ENCODE measurements at places on chromosomes 13 and 19.

- DNase-seq, result no peak
Measured at GRCh38 chr13:100039740-100040139, 49.2 kb upstream of the PCCA start.

DNA sequence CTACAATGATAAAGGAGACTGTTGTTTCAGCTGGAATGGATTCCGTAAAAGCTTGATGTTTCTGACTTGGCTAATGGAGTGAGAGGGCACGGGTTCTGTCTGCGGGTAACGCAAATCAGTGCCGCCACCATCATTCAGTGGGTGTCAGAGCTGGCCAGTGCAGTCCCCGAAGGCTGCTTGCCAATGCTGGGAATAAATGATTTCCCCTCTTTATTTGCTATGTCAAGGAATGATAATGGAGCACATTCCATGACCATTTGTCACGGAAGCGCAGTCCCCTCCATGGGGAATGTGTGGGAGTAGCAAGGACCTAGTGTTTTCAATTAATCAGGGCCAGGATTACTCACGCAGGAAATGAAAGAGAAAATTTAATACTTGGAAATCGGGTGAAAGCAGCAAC is 899.3 kb downstream of the UQCRFS1 start:
- DNase-seq, result no peak

DNA sequence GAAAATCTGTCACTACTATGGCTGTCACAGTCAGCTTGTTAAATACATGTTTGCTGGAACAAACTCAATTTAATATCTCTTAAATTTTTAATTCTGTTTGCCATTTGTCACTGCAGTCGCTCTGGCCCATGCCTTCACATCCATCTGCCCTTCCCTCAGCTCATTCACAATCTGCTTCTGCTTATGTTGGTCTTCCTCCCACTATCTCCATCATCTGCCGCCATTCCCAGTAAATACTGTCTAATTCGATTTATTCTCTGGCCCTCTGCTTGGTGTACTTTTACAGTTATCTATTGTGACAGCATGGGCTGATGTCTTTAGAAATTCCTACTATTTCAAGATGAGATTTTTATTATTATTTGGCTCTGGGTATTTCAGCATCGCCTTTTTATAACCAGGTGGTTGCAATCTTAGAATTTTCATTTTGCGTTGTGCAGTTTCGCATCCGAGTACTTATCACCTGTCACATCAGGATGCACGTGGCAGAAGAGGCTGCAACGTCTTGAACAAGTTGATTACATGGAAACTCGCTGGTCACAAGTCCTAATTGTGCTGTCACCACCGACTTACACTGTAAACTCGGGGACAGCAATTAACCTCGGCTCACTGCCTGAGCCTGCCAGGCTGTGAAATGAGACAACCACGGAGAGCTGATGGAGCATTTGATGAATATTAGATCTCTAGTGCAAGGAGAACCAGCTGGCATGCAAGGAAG is 158.4 kb downstream of the MYO16 start:
- no peak for DNase-seq

DNA sequence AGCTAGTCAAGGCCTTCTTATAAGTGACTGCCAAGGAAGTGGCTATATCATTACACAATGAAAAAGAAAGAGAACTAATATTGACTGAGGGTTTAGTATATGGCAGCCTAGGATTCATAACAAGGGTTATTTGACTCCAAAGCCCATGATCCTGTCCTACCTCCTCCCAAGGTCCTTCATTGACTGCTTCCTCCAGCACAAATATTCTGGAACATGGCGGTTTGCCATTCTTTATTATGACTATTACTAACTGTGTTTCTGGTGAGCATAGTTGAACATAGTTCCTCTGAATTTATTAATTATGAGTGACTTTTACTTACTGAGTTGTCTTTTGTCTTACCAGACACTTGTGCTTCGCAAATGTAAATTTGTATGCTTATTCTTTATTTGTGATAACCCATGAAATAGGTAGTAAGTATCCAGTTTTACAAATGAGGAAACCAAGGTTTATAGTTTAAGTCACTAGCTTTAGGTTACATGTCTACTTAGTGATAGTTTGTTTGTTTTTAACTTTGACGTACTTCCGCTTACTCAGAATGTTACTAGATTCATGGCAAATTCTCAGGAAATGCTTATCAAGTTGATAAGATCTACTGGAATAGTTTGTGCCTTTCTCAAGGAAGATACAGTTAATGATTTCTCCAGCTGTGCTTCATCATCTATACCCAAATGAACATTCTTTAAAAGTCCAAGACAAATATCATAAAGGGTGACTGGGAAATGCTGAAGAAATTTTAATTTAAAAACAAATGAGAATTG is 15.5 kb upstream of the DCLK1 start:
- DNase-seq, result no peak

DNA sequence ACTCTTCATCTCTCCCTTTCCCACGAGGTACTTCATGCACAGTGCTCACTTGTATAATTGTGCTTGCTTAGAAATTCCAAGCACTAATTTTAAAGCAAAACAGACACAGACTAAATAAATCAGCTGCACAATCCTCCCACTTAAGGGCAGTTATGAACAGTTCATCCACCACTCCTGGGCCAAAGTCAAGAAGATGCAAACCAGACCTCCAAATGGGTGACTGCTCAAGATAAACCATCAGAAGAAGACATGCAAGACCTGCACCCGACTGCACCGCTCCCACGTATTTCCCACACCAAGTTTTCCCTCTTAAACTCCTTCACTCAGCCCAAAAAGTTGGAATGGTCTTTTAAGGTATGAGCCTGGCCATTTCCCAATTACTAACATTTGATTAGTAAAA is 19.9 kb downstream of the ZNF235 start:
- no peak for DNase-seq

DNA sequence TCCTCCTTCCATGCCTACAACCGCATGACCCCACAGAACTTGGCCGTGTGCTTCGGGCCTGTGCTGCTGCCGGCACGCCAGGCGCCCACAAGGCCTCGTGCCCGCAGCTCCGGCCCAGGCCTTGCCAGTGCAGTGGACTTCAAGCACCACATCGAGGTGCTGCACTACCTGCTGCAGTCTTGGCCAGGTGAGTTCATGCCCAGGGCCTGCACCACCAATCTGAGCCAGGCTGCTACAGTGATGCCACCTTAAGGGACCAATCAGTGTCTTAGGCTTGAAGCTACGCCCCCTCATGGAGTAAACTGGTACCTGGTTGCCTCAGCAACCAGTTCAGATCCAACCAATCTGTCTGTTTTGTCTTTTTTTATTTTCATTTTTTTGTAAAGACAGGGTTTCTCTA is 5.2 kb downstream of the SYDE1 start:
- no peak for DNase-seq

DNA sequence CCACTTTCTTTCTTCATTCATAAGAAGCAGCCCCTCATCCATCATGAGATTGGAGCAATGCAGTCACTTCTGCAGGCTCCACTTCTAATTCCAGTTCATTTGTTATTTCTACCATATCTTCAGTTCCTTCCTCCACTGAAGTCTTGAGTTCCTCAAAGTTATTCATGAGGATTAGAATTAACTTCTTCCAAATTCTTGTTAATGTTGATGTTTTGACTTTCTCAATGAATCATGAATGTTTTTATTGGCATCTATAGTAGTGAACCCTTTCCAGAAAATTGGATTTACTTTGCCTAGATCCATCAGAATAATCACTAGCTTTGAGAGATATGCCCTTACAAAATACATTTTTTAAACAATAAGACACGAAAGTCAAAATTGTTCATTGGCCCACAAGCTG is 2567.7 kb upstream of the PCDH20 start:
- DNase-seq, result no peak

- no peak for DNase-seq
Measured at GRCh38 chr13:110316196-110316595, 9.1 kb downstream of the COL4A2 start.

- DNase-seq, result peak; percentile 10
Measured at GRCh38 chr19:37817180-37817981, 38.0 kb upstream of the ZNF573 start.

DNA sequence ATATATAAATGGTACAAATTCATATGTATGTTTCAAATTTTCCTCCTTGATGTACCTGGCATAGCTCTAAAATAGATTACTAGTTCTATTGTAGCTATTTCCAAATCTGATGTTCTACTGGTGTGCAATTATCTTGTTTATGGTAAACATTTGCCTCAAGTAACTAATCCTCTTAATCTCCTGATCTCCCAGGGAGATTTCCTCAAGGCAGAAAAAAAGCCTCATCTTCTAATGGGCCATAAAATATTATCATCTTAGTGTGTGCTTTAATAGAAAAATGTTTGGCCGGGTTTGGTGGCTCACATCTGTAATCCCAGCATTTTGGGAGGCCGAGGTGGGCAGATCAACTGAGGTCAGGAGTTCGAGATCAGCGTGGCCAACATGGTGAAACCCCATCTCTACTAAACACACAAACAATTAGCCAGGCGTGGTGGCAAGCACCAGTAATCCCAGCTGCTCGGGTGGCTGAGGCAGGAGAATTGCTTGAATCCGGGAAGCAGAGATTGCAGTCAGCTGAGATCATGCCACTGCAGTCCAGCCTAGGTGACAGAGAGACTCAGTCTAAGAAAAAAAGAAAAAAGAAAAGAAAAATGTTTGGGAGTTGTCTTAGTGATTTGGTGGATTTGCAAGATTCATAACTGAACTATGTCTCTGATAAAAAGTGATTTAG is 498.9 kb upstream of the SLITRK5 start:
- no peak for DNase-seq

GRCh38 chr13:113170511-113170910 is 12.1 kb downstream of the PROZ start:
- no peak for DNase-seq

GRCh38 chr13:112952759-112953551 is 16.1 kb upstream of the MCF2L start:
- no peak for DNase-seq

DNA sequence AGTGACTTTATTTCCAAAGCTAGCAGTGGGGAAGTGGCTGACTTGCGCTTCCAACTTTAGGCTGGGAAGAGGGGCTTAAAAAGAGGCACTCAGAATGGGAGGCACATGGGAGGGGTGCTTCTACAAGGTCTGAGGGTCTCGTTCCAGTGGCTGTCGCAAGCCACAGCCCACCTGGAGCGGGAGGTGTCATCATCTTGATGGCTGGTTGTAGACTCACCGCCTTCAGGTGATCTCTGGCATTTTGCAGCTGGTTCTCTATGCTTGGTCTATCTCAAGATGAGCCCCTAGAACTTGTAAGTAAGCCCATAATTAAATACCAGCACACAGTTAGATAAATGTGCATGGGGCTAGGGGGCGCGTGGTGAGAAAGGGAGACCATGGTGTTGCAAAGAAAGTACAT is 9.2 kb downstream of the TEX29 start:
- DNase-seq, result no peak

- no peak for DNase-seq
Measured at GRCh38 chr13:63414247-63414646, 1998.6 kb upstream of the PCDH20 start.

DNA sequence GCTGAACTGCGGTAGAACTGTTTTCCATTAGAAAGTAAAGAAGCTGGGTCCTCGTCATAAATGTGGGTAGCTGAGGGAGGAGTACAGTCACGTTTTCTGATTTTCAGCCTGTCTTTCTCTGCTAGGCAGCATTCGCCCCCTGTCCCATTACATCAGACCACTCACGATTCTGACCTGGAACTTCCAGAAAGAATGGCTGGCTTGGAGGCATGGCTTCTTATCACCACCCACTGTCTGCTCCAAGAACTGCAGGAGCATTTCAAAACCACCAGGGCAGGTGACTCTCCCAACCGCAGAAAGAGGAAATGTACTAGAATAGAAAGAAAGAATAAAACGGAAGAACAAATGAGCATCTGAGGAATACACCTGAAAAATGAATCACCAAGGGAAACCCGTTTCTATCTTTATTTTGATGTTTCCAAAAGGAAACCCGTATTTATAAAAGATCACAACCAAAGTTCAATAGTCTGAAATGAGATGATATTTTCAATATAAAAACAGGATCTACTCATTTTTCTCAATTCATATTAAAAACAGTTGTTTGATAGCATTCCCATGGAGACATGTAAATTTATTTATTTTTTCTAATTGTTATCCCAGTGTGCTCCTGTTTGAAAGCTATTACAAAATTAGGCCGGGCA is 22.1 kb upstream of the POMP start:
- DNase-seq, result no peak

DNA sequence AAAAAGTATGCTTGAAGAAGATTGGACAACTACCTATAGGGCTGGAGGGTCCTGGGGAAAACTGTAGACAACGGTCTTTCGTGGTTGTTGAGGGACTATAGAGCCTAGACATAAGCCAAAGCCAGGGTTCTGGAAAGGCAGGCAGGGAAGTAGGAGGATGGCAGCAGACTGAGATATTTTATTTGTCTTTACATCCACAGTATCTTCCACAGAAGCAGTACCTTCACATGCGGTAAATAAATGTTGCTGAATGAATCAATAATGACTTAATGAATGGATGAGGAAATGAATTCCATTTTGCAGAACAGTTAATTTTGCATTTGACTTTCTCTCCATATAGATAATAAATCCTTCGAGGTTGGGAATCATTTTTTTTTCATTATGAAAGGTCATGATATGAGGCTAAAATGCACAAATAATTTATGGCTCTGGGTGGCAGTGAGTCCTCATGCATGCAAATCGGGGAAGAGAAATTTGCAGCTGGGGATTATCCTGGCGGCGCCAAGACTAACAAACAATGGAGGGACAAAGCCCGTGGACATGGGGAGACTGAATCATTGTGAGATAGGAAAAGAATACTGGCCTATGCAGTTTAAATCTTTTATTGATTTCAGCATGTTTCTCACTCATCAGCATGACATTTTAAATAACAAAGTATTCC is 102.0 kb downstream of the ERCC5 start:
- no peak for DNase-seq

- no peak for DNase-seq
Measured at GRCh38 chr13:29384466-29384865, 211.0 kb downstream of the SLC7A1 start.

DNA sequence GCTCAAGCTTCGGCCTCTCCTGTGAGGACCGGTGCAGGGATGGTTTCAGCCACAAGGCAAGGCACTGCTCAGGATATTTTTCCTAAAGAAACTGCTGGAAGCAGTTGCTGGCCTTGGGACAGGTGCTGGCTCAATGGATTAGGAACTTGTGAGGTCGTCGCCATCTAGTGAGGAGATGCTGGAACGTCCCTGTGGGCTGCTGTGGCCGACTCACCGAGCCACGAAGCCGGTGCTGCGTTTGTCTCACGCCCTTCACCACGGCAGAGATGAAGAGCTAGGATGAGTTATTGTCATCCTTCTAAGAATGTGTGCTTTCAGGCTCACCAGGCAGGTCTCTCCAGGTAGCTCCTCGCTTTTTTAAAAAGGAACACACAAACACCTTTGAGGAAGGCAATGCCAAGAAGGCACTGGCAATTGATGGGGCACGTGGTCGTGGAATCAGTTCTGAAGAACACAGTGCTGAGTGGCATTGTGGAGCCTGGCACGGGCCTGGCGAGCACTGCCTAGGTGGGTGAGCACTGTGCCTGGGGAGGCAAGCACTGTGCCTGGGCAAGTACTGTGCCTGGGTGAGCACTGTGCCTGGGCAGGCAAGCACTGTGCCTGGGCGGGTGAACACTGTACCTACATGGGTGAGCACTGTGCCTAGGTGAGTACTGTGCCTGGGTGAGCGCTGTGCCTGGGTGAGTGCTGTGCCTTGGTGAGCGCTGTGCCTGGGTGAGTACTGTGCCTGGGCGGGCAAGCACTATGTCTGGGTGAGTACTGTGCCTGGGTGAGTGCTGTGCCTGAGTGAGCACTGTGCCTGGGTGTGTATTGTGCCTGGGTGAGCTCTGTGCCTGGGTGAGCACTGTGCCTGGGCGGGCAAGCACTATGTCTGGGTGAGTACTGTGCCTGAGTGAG is 140.4 kb downstream of the TEX29 start:
- no peak for DNase-seq

GRCh38 chr19:1747285-1748114 is 5.8 kb upstream of the ONECUT3 start:
- DNase-seq, result peak; percentile 8

GRCh38 chr13:51958217-51958547 is 53.1 kb downstream of the ATP7B start:
- no peak for DNase-seq
